ENCODE measurements at places on chromosomes 7 and 10.

GRCh38 chr10:69497231-69497561, 45.9 kb downstream of the TSPAN15 start:
- no peak for DNase-seq

DNA sequence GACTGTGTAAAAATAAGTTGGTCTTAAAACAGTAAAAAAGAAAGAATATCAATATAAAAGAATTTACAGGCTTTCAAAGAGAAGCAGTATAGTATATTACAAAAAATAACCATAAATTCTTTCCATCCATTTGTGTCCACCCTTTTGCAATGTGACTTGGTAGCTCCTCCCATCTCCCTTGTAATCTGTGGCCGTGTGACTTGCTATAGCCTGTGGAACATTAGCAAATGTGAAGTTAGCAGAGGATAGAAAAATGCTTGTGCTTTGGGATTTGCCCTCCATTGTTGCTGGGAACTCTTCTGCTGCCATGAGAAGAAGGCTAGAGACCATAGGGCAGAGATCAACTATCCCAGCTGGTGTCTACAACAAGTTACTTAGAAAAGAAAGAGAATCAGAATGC, 30.2 kb downstream of the KLHL7 start:
- no peak for DNase-seq

GRCh38 chr10:118626953-118627352, 31.5 kb upstream of the PRLHR start:
- no peak for DNase-seq

- no peak for DNase-seq
These were observed 26.4 kb downstream of the MAPK8 start for GRCh38 chr10:48332871-48333216.

DNA sequence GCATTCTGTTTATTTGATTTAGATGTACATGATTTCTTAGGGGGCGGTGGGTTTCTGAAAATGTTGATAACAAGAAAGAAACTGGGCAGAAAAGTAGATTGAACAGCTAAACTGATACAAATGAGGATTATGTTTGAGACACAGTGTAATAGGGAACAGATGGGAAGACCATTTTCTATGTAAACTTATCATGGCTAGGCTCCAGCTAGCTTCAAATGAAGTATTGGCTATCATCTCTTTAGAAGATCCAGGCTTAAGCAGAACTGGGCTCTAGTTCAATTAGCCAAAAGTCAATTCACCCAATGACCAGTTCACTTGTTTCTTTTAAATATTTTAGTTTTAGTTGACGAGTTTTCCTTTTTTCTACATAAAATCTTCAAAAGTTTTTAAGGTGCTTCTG, 639.5 kb downstream of the ANKRD7 start:
- no peak for DNase-seq

DNA sequence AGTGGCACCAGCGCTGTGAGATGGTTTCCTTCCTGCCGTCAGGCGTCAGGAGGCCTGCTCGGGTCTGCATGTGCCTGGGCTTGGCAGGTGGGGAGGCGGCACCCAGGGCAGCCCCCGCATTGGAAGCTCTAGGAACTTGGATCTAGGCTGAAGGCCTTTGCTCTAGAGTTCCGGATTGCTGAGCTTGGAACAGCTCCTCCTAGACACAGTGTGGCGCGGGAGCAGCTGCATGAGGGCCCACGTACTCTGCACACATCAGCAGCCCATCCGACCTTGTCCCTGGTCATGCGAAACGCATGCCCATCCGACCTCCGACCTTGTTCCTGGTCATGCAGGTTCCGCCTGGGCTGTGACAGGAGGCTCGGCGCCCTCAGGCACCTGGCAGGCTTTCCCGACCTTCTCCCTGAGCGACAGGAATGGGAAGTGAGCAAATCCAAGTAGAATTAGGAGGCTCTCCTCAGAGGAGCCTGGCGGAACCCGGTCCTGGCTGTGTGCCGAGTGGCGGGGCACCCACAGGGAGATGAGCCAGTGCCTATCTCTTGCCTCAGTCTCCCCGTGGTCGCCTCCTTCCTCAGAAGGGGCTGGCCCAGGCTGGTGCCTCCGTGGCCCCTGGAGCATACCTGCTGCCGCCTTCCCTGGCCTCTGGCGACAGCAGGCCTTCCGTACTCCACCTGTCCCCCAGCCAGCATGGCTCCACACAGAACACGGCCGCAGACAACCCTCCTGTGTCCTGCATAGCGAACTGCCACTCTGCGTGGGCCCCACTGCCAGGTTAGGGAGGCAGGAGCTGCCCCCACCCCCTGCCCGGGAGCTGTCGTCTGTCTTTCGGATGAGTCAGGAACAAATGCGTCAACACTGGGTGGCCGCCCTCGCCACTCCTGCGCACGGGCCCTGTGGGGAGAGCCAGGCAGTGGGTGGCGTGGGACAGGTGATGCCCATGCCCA, 12.0 kb downstream of the GET4 start:
- DNase-seq = no peak

DNA sequence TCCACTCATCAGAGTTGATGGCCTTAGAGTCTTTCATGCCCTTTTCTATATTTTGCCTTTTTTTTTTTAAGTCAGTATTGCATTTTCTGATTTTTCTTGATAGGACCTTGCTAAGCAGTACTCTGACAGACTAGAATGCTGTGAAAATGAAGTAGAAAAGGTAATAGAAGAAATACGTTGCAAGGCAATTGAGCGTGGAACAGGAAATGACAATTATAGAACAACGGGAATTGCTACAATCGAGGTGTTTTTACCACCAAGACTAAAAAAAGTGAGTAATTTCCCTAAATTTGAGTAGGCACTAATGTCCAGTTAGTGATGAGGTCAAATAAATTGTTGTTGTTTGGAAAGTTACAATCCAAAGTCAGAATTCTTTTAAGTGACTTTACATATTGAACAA, 7.4 kb downstream of the NUB1 start:
- DNase-seq = no peak

DNA sequence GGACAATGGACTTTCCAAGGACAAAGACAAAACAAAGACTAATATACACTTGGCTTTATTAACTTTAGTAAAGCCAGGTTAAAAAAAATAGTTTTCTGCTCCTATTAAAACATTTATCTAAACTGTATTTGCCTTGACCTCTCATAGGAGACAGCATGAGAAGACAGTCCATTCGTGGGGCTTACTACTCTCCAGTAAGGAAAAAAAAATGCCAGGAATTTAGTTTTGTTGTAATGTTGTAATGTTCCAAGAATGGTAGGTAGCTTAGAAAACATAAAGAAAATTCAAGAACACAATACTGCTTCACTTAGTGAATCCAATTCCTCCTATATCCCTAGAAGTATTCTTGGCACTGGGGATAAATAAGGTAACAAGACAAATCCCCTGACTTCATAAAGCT, 81.7 kb downstream of the KMT2C start:
- no peak for DNase-seq

All from CD4-positive, CD25-positive, alpha-beta regulatory T cell (primary cell).